ENCODE measurements at places on chromosomes 3 and 15.

DNA sequence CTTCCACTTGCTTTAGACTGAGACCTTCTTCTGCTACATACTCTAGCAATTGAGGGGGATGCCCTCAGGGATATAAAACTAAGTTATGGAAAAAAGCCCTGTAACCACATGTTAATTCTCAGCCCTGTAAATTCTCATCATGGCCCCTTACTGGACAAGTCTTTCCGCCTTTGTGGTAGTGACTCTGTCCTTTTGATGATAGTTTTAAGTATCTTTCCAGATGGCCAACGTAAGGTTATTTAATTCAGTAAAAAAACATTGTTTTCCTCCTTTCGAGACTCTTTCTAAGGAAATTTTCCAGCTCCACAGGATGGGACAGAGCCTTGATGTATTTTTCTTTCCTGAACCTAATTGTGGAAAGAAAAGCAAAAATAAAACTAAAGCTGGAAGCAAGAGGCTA, 25.3 kb upstream of the TM4SF4 start:
- no peak for DNase-seq

GRCh38 chr15:65421360-65422215, 1.2 kb downstream of the IGDCC4 start:
- no peak for DNase-seq

DNA sequence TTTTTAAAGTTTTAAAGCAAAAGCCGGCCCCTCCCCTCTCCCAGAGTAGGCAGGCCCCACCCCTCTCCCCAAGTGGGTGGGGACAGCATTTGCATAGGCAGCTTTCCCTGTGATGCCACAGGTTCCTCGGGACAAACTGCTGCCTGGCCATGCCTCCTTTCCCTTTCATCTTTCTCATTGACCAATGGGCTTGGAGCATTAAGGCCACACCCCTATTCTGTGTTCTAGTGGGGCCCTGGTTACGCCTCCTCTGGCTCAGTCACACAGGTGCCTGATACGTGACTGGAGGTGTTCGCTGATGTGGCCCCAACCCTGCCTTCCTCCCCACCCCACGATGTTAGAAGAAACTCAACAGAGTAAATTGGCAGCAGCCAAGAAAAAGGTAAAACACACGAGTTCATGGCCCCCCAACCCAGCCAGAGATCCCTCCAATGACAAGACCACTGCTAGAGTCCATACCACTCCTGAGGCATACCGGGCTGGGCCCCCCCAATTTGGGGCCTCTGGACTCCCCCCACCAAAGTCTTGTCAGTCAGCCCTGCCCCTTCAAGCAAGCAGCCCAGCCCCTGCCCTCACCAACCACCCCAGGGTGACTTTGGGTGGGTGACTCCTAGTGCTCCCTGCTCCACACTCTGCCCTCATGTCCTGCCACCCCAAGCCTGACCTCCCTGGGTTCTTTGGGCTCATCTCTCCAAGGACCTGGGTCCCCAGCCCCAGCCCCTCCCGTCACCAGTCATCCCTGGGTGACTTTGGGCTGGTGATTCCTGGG, 62.8 kb upstream of the CSPG4 start:
- DNase-seq, result no peak

DNA sequence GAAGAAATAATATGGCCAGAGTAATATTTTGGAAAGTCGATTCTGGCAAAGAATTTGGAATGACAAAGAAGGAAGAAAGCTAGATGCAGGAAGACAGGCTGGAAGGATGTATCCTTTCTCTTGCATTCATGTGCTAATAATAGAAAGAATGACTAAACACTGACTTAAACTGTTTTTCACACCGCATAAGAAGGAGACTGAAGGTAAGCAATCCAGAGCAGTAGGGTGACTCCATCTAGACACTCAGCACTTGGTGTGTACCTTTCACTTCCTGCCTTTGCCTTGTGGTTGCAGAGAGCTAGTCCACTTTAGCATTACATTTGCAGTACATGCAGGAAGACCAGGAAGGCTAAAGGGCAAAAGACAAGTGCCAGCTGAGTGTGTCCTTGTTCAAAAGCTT, 234.6 kb downstream of the RBMS3 start:
- no peak for DNase-seq

DNA sequence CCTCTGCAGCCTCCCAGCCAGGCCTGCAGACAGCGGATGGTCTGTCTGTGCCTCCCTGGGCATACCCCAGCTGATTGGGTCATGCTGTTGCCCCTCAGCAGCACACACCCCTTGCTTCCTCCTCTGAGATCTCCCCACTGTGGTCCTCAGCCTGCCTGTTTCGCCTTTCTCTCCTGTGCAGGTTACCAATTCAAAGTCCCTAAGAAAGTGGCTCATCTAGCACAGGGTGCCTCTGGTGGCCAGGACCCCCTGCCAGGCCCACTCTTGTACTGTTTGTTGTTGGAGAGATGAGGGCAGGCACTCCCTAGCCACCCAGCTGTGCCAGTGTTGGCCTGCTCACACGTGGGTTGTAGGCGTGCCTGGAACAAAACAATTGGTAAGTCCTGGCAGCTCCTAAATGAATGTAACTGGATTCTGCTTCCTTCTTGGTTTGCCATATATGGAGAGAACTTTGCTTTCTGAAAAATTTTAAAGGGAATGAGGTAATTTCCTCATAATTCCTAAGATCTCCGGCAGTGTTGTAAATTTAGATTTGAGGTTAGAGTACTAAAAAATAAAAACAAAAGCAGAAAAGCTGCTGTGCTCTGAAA, 213.2 kb upstream of the IL12A start:
- no peak for DNase-seq

- no peak for DNase-seq
Measured at GRCh38 chr15:63065262-63066221, 23.0 kb downstream of the TPM1 start.

DNA sequence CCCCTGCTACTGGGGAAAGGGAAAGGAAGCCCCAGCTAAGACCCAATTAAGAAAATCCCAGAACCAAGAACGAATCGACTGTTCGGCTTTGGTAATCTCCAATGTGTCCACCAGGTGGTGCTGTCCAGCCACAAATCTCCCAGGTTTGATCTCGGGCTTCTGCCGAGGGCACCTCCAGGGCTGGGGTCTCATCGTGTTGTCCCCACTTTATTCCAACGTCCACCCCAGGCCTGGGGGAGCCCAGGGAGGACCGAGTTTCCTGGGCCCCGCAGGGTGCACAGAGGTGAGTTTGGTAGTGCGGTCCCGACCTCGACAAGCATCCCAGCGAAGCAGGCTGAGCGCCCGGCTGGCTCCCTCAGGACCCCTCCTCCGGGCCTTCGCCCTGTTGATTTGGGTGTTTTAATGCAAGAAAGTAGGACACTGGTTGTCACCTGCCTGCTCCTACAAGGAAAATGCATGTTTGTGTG, 185.1 kb downstream of the GOLGA6L6 start:
- DNase-seq, result peak; percentile 57

GRCh38 chr15:66896611-66897010, 168.8 kb upstream of the SMAD3 start:
- no peak for DNase-seq

DNA sequence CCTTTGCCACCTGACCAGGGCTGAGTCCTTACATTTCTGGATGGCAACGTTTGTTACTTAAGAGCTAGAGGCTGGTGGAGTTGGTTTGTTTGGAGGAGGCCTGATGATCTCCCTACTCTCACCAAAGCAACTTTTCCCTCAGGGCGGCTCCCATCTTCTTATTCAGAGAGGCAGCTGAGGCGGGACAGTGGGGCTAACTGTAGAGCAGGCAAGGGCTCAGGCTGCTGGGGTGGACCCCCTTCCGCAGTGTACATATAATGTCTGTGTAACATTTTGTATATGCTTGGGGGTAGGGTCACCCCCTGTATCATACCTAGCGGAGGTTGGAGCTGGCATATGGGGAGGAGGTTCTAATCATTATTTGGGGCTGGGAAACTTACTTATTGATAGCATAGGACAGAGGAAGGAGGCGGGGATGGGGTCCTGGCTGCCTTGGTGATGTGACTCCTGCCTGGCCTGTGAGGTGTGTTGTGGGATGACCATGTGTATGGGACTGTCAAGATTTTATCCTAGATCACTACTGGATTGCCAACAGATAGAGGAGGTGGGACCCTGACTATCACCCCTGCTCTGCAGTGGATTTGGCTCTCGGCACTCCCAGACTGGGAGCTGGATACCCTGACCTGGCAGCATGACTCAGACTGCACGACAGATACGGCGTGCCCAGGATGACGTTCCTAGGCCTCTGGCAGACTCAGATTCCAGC, 52.5 kb upstream of the UBE2Q2 start:
- DNase-seq, result no peak

- DNase-seq, result no peak
Measured at GRCh38 chr3:88440701-88441100, 290.9 kb downstream of the C3orf38 start.

DNA sequence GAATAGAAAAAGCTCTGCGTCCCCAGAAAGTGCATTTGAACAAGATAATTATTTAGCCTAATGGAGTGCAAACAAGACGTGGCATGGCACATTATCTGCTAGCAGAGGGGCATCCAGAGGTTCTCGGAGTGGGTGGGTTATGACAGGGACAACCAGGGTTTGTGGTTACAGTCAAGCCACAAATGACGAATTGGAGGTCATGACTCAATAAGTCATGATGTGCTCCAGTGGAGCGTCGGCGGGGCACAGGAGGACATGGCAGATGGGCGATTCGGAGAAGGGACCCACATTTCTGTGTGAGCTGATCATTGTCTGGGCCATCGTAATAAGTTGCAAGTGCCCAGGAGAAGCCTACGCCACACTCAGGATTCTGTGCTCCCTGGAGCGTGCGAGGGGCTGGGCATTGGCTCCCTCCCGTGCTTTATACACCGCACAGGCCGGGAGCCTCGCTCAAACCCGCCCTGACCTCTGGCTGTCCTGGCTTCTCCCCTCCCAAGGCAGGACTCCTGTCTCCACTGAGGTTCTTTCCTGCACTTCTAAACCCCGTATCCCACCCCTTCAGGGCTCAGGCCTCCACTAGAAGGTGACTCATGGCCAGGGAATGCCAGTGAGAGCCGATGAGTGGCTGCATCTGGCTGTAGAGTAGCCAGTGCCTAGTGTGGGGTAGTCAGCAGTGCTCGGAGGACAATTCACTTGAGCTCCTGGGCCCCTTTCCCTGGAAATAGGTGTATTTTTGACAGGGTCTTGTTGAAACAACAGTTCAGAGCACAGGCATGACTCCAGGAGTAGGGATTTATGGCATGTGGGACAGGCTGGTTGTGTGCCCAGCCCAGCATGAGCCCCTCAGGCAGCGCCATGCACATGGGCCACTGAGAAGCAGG, 67.4 kb downstream of the GRIP2 start:
- DNase-seq, result no peak

GRCh38 chr15:81068516-81068915, 65.6 kb upstream of the CFAP161 start:
- no peak for DNase-seq

DNA sequence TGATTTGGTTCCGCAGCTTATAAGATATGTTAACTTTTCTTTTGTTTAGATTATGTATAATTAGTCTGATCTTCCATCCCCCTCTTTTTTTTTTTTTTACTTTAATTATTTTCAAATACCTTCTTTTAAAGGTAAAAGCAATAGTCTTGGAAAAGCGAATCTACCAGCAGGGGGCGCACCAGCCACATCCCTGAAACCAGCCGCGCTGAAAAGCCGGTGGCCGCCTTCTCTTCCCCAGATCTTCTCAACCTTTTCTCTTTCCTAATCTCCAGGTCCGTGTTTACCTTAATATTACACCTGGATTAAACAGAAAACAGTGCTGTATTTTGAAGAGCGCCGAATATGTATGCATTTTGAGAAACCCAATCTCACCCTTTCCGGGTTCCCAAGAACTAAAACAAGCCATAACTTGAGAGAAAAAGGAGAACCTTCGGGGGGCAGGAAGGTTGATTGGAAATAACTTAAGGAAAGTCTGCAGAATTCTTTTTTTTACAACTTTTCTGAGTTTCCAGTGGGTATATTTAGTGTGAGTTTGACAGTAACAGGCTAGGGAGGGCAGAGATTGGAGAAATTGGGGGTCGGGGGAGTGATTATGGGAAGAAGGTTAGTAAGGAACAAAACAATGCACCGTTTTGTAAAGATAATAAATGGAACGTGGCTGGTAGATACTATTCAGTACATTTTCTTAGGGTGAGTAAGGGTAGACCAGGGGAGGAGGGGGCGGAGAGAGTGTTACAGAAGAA, 2.0 kb upstream of the SOX2 start:
- no peak for DNase-seq

DNA sequence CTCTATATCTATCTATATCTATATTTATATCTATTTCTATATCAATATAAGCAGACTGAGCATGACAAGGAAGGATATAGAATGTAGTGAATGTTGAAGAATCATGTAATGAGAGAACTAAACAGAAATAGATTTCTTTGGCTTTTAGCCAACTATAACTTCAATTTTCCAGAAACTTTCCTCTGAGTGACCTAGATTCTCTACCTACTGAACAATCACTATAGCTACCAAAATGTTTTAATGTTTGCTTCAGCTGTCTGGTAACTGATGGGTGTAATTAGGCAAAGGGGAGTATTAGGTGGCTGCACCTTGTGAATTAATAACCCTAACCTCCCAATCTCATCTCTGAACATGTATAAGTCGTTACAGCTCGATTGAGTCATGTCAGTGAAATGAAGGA, 76.4 kb upstream of the ROBO1 start:
- DNase-seq, result no peak

DNA sequence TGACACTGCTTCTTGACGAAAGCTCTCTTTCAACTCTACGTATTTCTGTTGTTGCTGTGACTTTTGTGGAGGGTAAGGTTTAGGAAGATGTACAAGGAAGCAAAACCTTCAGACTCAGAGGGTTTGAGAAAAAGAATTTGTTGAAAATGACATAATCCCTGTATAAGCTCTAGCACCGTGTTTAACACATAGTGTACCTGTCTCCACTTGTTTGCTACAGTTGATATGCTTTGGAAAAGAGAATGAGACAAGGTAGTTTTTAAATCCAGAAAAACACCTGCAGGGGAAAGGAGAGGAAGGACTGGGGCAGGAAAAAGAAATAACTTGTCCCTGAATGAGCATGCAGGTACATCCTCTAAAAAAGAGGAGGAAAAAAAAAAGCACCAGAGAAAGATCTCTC, 29.6 kb upstream of the CP start:
- no peak for DNase-seq

GRCh38 chr3:43181202-43181821, 75.4 kb upstream of the POMGNT2 start:
- DNase-seq, result peak; percentile 47

DNA sequence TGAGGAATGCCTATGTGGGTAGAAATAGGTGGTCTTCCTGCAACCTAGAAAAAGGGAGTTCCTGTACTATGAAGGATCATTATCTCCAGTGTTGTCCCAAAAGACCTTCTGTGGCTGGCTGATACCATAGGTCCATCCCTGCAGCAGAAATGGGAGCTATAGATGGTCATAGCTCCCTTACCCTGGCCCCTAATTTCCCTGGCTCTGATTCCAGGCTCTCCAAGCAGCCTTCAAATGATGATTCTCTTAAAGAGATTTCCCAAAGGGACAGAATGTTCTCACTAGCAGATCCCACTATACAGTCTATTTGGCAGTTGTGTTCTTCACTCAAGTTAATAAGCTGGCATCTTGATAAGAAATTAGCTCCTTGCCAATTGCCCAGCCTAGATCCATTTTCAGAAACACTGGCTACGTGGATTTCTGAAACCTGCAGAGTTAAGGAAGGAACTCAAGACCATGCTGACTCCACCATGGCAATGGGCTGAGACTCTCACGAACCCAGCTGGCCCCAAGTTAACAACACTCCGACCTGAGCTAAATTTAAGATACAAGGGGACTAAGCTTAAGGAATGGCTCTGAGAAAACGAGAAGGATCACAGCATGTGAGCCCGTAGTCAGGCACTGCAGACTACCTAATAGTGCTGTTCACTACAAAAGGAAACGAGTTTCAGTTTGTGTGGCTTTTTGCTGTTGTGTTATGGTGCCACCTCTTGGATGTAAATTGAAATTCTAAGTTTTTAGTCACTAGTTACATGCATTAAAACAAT, 11.4 kb downstream of the C15orf40 start:
- peak; percentile 17 for DNase-seq

Measured in GM18507 (cell line).